ENCODE measurements at places on chromosomes 12 and 14.

- DNase-seq: no peak
Observed at GRCh38 chr14:26132061-26132645, 465.7 kb downstream of the NOVA1 start.

DNA sequence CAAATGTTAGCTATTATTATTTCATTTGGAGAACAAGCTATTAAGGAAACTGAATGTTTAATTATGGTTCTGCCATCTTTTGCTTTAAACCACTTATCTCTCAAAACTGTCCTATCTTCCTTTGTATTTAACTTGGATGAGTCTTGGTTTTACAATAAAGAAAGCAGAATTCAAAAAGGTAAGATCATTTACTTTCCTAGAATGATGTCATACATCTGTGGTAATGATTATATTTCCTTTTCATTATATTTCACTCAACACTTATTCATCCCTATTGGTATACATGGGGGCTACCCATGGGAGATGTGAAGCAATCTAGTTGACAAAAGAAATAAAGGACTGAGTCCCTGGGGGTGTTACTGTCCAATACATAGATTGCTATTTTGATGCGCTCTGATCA is 456.7 kb downstream of the ZFP36L1 start:
- DNase-seq: no peak

GRCh38 chr14:63677891-63678379 is 36.3 kb upstream of the WDR89 start:
- DNase-seq: no peak

GRCh38 chr12:19138551-19138950 is 9.0 kb downstream of the PLEKHA5 start:
- DNase-seq: no peak

GRCh38 chr12:6608592-6609281 is 1.6 kb upstream of the CHD4 start:
- DNase-seq: no peak

DNA sequence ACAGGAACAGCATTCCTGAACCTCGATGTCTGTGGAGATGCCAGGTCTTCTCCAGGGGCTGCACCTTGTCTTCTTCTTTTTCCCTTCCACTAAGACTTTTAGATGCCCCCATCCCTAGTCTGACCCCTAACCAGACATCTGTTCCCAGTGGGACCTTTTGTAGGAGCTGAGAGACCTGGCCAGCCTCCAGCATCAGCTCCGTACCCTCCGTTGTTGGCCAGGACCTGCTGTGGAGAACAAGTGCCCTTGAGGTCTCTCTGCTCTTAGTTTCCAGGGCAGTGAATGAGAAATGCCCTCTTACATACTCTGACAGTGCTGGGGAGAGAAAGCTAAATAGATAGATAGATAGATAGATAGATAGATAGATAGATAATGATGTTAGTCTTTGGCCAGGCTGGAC is 16.8 kb upstream of the SDR39U1 start:
- DNase-seq: no peak

DNA sequence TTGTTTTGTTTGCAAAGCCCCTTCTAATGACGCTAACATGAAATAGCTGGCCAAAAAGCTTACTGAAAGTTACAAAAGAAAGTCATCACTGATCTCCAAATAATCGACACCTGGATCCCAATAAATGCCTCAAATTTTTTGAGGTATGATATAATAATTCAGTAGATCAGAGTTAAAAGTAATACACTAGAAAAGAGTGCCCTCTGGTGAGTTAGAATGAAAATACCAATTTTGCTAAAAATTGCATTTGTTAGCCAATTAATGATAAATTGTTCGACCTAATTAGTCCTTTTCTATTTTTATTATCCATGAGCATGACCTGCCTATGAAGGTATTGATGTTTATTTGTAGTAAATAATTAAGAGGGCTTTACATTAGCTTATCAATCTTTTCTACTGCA is 78.6 kb downstream of the CEP128 start:
- no peak for DNase-seq

DNA sequence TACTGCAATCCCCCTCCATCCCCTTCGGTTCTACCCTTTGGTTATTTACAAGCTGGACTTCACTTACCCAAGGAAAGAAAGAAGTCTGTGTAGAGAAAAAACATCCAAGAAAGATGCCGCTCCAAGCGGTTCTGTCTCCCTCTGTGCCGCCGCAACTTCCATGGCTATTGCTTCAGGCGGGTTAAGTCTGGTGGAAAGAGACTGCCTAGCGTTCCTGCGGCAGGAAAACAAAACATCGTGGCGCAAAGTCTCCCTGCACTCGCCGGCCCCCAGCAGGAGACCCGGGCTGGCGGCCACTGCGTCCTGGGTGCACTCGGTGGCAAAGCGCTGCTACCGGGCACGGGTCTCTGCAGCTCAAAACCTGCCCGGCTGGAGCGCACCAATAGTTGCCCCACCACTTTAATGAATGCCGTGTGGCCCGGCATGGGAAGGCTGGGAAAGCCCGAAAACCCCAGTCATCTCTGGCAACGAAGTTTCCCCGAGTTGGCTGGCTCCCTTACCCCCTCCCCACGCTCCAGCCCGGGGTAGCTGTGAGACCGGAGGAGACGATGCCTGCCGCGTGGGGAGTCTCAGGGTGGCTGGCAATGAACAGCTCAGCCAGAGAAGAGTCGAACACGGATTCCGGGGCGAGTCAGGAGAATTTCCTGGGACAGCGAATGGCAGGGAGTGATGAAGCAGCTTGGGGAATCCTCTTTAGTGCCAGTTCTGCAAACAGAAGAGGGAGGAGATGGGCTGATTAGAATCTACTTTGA is 3.5 kb upstream of the KCNK10 start:
- DNase-seq: no peak

GRCh38 chr12:13661005-13661887 is 320.2 kb downstream of the GRIN2B start:
- no peak for DNase-seq

DNA sequence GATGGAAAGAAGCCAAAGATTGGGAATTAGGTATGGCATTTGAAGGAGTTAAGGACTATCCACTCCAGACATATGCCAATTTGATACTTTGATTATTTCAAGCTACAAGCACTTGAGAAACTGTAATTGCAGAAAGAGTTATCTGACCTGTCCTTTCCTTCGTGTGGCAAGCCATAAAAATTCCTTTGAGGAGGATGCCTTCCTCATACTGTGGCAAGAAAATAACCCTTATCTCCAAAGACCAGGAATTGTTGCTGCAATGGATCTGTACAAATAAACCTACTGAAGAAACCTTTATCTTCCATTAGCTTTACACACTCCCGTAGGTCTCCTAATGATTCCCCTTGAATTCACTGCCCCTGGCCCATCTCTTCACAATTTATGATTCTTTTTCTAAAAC is 165.1 kb upstream of the AMIGO2 start:
- no peak for DNase-seq

GRCh38 chr14:64612021-64612380 is 62.2 kb downstream of the PPP1R36 start:
- no peak for DNase-seq

DNA sequence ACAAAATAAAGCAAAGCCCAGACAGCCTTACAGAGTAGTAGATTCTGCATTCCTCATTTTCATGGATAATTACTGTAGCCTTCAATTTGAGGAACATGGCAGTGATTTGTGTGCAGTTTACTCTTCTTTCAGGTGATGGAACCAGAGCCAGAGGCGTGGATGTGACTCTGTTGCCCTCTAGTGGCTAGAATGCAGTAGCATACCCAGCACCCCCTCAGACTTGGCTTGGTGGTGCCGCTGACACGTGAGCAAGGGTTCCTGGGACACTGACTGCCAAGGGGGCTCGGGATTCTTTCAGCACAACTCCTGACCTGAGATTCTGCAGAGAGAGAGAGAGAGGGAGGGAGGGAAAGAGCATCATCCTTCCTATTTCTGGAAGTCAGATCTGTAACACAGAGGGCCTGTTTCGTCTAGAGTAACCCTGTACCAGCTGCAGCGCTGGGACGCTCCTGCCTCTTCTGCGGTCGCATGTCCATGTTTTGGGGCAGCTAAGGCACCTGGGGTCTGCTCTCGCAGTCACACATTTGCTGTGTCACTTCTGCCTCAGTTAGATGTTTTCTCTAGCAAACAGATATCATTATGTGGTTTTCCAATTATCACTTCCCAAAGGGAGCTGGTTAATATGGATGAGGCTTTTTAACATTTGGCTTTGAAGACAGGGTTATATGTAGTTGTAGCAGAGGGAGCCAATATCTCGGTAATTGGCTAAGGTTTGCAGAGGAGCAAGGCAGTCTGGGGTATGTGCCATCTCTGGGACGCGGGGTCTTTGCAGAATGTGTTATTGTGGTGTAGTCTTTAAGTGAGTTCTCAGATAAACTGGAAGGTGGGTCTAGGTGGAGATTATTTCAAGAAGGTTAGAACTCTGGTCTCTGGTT is 428.1 kb downstream of the NRXN3 start:
- DNase-seq: no peak

GRCh38 chr14:49986343-49987014 is 93.6 kb downstream of the ARF6 start:
- DNase-seq: no peak

- no peak for DNase-seq
Observed at GRCh38 chr12:96255077-96255476, 60.9 kb downstream of the ELK3 start.

- no peak for DNase-seq
Observed at GRCh38 chr14:68369281-68370056, 423.4 kb downstream of the ZFP36L1 start.

DNA sequence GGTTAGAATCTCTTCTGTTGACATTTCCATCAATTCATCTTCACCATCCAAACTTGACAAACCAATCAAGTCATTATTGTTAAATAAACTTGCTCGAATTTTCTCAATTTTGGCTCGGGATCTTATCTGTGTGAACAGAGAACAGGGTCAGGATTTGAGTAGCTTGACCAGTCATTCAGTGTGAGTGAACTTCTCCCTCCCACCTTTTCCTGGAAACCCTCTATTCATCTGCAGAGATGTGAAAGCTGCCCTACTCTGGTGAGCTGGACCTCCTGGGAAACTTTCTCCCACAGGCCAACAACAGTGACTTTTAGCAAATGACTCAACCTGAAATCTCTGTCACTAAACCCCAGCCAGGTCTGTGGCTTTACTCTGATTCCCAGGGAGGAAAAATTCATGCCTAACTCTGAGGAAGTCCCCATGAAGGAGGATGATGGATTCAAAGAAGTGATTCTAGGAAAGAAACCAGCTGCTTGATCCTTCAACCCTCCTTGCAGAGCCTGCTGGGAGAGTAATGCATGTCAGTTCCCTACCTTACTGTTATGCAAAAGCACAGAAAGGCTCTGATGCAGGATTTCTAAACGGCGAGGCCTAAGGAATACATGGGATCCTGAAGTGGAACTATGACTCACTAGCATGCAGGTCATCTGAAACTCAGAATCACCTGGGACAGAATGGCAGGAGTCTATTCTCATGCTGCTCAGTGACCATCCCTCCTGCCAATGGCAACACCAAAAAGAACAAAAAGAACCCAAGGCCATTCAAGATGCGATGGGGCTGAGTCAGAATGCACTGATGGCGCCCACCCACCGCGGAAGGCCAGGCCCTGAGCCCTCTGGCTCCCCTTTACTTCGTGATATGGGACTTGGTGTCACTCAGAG is 58.0 kb downstream of the TRAFD1 start:
- no peak for DNase-seq

- no peak for DNase-seq
Observed at GRCh38 chr12:115108129-115109100, 424.4 kb upstream of the TBX3 start.

- DNase-seq: no peak
Observed at GRCh38 chr12:14883686-14884085, 2.0 kb downstream of the MGP start.

GRCh38 chr12:72610854-72611358 is 338.7 kb downstream of the TRHDE start:
- no peak for DNase-seq

DNA sequence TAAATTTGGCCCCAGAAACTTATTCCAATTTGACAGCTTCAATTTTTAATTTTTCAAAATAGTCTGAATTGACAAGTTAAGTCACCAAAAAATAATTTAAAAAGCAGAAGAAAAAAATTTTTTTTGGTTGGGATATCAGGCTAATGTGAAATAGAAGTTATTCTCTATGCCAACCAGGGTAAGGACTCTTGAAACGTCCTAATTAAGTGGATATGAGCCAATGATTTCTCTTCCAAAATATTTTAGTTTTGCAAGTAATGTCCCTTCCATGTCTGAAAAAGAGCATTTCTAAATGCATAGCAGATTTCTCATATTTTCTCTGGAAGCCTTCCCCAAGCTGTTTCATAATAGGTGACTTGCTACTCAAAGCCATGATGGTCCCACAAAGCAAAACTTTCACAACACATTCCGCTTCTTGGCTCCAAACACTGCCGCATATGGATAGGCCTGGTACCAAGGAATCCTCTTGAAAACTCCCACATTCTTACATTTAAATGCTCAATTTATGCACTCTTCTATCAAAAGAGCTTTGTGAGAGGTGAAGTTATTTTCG is 65.1 kb downstream of the SIX6 start:
- DNase-seq: no peak

DNA sequence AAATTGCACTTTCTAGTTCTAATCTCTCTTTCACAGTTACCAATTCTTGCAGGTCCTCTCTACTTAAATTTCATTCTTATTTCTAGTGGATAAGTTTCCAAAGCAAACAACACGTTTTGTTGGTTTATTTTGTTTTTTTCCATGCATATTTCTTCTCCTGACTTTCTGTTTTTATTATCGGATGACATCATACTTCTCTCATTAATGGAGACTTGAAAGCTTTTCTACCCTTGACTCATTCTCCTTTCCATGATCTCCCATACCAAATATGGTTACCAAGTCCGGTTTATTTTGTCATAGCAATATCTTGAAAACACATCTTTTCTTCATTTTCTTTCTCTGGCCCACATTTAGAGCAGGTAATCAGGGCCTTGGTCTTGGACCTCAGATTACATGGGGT is 796.5 kb downstream of the GALC start:
- no peak for DNase-seq

DNA sequence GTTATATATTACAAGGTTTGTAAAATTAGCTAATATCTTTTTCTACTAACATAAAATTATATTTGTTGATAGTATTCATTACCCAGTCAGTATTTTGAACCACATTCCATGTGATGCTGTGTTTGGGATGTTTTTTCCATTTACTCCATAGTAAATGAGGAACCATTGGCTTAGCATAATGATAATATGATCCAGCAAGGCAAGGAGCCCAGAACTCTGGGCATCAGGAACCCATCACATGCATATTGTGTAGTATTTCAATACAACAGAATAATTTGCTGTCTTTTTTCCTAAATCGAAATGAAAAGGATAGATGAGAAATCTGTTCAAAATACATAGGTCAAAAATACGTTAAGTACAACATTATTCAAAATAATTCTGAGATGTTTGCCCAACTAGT is 48.7 kb upstream of the GARIN2 start:
- no peak for DNase-seq

- no peak for DNase-seq
Observed at GRCh38 chr12:39620659-39621658, 1.4 kb upstream of the ABCD2 start.

GRCh38 chr12:62520361-62520760 is 53.7 kb downstream of the MON2 start:
- no peak for DNase-seq

DNA sequence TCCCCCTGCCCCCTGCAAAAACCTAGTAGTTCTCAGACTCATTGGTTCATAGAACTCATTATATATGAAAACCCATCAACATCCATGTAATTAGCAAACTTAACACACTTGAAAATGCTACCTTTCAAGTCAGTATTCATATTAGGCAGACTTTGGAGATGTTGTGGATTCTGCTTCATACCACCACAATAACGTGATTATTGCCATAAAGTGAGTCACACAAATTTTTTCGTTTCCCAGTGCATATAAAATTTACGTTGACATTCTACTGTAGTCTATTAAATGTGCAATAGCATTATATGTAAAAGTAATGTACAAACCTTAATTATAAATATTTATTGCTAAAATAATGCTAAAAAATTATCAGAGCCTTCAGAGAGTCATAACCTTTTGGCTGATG is 654.0 kb downstream of the DIO2 start:
- DNase-seq: no peak
